ENCODE measurements at places on chromosomes 6 and 20.

GRCh38 chr6:135233686-135234491 lies 52.8 kb downstream of the MYB start:
- DNase-seq, result no peak

- no peak for DNase-seq
Observed at GRCh38 chr20:55667955-55668354, 337.4 kb downstream of the CBLN4 start.

DNA sequence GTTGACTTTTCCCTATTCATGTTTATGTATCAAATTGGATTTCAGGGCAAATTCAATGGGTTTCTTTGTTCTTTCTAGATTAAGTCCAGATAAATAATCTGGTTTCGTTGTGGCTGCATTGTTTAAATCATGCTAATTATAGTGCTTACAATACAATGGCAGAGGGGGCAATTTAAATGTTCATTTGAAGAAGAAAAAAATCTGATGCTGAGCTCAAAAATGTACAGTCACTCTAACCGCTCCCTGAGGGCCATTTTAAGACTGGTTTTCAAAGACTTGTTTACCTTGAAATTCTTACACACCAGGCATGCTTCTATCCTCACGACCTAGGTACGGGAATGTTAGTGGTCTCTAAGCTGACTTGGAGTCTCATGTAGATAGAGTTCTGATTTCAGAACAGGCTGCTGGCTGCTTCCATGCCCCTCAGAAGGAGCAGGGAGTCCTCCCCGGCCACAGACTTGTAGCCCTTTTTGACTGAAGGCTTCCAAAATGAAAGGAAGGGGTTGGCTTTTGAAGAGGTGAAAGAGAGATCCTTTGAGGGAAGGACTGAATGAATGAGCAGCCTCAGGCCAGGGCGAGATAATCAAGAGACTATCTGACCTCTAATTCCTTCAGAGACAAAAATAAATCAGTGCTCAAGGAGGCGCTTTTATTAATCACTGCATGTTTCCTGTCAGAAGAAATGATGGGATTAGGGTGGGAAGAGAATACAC lies 86.1 kb upstream of the ZNF217 start:
- no peak for DNase-seq

DNA sequence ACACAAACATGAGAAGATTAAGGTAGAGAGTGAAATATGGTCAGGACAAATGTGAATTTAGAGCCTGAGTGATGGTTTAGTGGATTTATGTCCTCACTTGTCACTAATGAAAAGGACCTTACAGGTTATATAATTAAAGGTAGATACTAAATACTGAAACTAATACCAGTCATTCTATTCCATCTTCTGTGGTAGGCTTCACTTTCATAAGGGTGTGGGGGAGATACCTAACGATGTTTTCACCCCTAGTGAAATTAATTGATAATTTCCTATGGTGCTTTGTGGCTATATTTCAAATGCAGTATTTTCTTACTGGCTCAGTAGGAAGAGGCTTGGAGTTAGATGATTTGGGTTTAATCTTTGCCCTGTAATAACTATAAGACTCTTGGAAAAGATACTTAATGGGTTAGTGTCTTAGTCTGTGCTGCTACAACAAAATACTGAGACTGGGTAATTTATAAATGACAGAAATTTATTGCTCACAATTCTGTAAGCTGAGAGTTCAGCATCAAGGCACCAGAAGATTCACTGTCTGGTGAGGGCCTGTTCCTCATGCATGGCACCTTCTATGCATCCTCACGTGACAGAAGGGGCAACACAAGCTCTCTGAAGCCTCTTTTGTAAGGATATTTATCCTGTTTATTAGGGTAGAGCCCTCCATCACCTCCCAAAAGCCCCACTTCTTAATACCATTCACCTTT lies 21.3 kb downstream of the RNF217 start:
- DNase-seq, result no peak

- no peak for DNase-seq
Observed at GRCh38 chr6:4588581-4588980, 187.6 kb upstream of the CDYL start.

- DNase-seq, result no peak
Observed at GRCh38 chr6:134400941-134401340, 83.0 kb upstream of the SGK1 start.

DNA sequence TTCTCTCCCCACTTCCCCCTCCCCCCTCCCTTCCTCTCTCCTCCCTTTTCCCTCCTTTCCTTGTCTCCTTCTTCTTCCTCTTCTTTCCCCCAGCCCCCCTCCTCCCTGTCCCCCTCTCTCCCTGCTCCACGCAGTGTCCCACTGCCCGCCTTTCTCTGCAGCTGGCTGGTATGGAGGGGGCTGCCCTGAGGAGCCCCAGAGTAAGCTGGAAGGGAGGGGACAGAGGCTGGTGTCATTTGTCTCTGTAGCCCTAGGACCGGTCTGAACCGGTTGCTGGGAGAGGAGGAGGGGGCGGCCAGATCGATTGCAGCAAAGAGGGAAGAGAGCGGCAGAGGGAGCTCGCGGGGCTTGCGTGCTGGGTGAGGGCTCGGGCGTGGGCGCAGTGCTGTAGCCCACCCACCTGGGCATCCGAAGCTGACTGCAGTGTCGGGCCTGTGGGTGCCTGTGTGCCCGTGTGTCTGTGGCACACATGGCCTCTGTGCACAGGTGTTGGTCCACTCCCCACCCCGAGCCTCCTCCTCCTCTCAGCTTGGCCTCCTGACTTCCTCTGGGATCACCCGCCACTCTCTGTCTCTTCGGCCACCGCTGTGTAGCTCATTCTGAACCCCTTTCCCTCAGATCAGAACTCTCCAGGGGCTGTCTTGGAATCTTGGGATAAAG lies 50.6 kb downstream of the SRC start:
- DNase-seq, result no peak

- no peak for DNase-seq
Observed at GRCh38 chr6:25218346-25218745, 60.8 kb upstream of the CARMIL1 start.

DNA sequence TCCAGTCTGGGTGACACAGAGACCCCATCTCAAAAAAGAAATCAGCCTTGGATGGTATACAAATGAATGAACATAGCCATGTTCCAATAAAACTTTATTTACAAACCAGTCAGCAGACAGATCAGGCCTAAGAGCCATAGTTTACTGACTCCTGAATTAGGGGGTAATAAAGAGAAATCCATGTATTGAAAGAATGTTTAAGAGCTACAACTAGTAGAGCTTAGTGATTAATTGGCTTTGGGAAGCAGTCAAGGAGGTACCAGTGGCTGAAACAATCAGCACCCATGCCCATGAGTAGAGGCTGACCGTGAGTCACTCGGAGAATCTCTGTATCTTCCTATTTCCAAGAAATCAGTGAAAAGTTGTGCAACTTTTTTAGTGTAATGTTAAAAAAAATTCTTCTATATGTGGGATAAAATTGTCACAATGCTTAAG lies 223.6 kb upstream of the RREB1 start:
- no peak for DNase-seq

DNA sequence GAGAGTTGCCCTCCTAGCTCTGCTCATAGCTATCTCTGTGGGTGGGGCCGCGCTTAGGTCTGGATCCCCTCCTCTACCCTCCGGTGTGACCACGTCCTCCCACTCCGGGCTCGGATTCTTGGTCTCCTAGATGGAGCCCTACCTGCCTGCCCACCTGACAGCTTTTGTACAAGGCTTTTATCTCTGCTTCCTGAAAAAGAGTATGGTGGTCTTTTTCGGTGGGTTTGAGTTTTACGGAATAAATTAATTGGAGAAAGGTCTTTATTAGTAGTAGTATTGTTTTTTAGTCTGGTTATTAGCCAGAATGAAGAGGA lies 773 bp downstream of the SMAP1 start:
- no peak for DNase-seq

- DNase-seq, result no peak
Observed at GRCh38 chr20:15619341-15619740, 953.9 kb downstream of the KIF16B start.

GRCh38 chr6:119470893-119471542 lies 121.5 kb upstream of the MAN1A1 start:
- DNase-seq, result no peak

DNA sequence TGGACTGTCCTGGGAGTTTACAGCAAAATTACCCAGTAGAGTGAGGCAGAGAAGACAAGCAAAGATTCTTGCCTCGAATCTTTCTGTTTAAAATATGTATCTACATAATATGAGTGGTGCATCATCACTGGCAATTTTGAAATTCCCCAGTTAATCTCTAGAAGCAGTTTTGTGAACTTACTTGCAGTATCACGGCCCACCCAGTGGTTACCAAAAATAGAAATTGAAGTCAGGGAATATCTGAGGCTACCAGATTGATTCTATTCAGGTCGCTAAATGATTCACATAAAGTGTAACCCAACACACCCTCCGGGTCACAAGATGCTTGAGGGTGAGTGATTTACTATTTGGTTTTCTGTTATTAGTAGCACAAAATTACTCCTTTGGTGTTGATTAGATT lies 111.9 kb downstream of the PPP1R14C start:
- DNase-seq, result no peak

DNA sequence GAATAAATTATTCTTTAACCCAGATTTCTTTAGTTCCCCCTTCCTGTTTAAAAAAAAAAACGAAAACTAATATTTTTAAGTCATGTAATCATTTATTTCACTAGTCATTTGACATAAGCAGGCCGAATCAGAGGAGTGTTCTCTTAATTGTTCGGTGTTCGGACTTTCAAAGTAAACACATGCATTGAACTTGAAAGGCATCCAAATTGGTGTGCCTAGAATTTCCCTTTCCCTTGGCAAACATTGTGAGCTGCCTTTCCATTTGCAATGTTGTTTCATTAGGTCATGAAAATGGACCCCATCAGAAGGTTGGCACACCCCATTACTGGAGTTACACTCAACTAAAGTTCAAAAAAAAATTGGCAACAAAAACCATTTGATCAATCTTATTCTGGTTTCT lies 283.0 kb upstream of the MARCKS start:
- no peak for DNase-seq
